ENCODE measurements at places on chromosomes 2 and 18.

- no peak for DNase-seq
Observed at GRCh38 chr2:164739966-164740365, 101.7 kb downstream of the COBLL1 start.

- no peak for DNase-seq
Observed at GRCh38 chr2:177548636-177549035, 156.1 kb downstream of the AGPS start.

GRCh38 chr2:211138551-211138950 lies 582.2 kb downstream of the CPS1 start:
- DNase-seq, result no peak

GRCh38 chr18:44290366-44290977 lies 390.2 kb upstream of the SETBP1 start:
- no peak for DNase-seq

GRCh38 chr2:120499784-120500495 lies 154.0 kb downstream of the INHBB start:
- no peak for DNase-seq

DNA sequence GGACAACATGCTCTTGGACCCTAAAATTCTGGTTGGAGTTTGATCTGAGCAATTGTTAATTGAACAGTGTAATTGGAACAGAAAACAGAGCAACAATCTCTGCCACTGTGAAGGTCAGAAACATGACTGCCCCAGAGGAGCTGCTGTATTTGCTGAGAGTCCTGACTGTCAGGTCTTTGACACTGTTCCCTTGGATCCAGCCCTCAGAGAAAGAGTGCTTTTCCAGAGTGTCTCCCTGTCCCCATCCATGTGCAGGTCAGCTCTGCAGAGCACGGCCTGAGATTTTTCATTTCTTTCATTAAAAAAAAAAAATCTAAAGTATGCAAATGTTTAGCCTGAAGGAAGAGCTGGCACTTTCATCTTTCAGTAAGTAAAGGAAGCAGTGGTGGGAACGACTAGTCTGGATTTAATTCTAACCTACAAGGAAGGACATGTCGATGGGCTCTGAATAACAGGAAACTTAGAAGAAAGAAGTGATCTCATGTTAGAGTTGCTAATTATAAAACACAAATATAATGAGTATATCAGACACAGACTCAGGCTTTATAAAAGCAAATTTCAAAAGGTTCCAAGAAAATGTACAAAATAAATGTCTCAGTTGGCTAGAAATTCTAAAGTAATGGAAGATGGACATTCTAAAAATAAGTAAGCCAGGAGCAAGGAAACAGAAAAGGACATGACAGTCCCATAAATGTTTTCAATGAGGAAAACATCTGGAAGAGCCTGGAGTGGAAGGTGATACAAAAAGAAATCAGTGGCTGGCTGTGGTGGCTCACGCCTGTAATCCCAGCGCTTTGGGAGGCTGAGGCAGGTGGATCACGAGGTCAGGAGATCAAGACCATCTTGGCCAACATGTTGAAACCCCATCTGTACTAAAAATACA lies 876.5 kb downstream of the EPHA4 start:
- DNase-seq, result no peak

GRCh38 chr2:170816504-170817092 lies at the start of gene GAD1:
Gene GAD1, plus strand, starts transcription at chr2:170816887. Its CDS starts 1,705 bp downstream, at chr2:170818592.
- DNase-seq, result no peak

DNA sequence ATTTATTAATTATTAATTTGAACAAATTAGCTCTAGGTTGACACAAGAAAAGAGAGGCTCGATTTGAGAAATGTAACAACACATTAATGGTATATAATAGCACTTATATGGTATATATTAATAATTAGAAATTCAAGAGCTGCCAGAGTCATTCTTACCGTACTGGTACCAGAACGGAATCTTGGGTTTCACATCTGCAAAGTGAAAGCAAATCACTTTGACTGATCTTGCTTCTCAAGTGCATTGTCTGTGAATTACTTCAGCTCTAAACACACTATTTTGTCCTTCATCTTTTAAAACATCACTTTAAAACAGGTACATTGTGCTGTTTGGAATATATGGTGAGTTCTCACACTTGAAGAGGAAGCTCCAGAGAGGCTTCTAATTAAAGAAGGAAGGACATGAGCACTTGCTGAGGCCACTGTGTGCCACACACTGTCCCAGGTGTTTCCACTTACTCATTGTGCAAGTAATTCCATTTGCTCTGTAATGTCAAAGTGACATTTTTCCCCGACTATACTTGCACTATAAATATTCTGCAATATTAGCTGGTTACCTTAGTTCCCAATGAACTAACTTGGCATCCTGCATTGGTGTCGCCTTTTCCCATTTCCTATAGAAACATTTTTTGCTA lies 85.8 kb downstream of the PLA2R1 start:
- DNase-seq, result no peak

DNA sequence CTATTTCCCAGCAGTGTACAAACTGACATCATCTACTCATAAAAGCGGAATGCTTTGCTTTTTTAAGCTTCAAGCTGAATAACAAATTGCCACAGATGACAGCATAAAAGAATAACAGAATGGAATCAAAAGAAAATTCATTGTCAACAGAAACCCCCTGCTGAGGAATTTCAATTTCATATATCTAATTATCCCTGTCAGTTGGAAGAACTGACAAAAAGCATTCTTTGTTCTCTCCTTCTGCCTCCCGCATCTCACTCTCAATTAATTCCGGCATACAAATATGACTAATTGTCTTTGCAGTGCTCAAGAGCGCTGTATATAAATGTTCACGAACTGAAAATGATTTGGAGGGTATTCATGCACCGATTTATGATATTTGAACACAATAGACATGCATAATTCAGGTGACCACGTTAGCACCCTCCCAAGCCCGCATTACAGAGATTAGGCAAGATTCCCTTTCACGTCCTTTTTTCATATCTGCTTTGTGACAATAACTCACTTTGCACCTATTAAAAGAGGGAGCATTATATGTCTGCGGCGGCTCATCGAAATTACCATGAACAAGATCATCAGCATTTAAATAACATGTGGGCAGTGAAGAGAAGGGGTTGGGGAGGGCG lies 277.7 kb upstream of the SALL3 start:
- no peak for DNase-seq

Data from liver (tissue), 10 donors.